ENCODE measurements at places on chromosomes 6 and 20.

DNA sequence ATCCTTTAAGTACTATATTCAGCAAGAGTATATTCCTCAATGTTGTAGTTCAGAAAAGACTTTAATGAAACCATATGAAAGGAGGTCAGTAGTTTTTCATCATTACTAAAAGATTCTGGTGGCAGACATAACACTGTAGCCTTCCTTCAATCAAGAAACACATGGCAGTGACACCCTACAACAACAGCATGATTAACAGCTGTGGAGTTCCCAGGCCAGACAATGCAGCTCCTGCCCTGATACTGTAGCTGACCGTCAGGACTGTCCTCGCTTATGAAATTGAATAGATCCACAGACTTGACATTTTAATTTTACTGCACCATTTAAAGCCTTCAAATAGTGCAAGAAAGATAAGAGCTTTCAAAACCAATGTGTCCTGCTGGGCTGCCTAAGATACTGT lies 43.6 kb downstream of the USP45 start:
- DNase-seq, result no peak

GRCh38 chr6:166408936-166409755 lies 26.4 kb upstream of the MPC1 start:
- DNase-seq, result no peak

DNA sequence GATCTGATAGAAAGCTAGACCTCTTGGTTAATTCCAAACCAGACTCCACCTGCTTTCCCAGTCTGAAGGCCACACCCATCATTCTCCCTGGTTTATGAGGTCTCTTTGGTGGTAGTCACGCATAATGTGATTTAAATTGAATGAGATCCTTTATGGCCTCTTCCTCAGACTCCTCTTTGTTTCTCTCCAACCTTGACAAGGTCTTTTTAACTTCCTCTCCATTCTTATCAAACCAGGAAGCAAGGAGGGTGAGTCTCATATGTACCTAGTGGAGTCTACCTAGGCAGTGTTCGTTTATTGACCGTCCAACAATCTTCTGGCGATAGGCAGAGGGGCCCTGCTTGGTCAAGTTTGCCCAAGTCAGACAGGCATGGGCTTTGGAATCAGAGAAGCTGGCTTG lies 184.2 kb upstream of the LAMP5 start:
- DNase-seq, result peak; percentile 30

- DNase-seq, result no peak
These were observed 22.3 kb downstream of the ELOVL5 start for GRCh38 chr6:53326372-53327016.

GRCh38 chr6:27889275-27889627 lies 22.9 kb downstream of the OR2B2 start:
- no peak for DNase-seq

GRCh38 chr6:73104921-73105320 lies 120.4 kb downstream of the KHDC1L start:
- DNase-seq, result no peak

- DNase-seq, result peak; percentile 12
These were observed 4.0 kb downstream of the VARS1 start for GRCh38 chr6:31791324-31792089.

DNA sequence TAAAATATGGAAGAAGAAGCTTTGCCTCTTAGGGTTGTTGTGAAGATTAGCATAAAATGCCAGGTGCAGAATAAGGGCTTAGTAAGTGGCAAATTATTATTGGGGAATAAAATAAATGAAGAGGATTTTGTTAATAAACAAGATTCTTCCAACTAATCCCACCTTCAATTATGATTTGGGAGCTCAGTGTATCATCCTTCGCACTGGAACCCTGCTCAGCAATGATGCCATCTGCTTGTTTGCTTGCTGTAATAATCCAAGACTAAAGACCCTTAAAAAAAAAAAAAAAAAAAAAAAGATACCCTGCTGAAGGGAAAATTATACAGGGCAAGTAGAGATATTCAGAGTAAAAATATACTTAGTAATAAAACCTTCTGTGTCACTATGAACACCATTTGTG lies 62.0 kb upstream of the RREB1 start:
- DNase-seq, result no peak

GRCh38 chr6:4017834-4018170 lies 61.1 kb downstream of the FAM217A start:
- DNase-seq, result peak; percentile 74

DNA sequence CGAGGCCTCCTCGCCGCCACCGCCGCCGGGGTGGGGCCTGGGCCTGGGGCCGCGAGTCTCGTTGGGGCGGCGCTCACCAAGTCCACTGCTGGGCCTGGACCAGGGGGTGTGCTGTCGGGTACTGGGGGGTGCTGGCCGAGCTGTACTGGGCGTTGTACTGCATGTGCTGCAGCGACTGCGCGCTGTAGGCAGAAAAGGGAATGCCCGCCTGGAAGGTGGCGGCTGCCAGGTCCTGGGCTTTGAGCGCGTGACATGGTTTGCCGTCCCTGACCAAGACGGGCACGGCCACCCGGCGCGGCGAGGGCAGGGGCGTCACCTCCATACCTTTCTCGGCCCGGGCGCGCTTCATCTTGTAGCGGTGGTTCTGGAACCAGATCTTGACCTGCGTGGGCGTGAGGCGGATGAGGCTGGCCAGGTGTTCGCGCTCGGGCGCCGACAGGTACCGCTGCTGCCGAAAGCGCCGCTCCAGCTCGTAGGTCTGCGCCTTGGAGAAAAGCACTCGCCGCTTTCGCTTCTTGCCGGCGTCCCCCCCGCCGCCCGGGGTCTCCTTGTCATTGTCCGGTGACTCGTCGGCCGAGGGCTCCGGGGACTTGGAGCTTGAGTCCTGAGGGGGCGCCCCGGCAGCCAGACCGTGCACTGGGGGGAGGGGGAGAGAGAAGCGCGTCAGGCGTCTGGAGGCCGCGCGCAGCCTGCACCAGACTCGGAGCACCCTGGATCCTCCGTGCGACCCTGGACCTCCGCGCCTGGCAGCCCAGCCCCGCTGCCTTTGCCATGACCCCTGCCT lies 1.8 kb downstream of the NKX2-2 start:
- DNase-seq, result no peak

DNA sequence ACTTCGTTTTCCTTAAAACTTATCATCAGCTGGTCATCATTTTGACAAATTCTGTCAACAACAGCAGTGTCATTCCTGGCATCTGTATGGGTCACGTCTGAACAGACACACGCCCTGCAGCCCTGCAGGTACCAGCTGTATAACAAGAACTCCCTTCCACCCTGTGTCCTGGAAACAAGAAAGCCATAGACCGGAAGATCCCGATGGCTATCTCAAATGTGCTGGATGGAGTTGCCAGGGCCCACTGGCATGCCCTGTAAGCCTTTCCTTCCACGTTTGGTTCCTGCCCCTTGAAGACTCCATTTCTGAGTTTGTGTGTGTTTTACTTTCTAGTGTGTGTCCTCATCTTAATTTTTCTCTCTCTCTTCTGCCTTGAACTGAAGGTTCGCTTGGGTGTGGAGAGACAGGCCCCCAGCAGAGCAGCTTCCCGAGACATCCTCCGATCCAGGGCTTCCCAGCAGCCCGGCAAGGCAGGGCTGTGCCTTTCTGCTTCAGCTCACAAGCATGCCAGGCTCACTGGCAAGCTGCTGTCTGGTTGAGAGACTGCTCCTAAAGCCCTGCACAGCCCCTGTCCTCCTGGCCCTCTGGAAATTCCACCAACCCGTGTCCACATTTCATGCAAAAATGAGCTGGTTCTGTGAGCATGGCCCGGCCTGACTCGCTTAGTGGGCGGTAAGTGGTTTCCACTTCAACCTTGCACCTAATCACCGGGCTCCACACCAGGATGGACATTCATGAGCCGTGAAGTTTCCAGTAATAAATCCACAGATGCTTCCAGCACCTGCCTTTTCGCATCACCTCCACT lies 8.7 kb downstream of the GFRA4 start:
- DNase-seq, result no peak

GRCh38 chr6:150987371-150987828 lies 121.9 kb downstream of the MTHFD1L start:
- DNase-seq, result no peak

GRCh38 chr6:89410788-89411144 lies 1.3 kb downstream of the RRAGD start:
- no peak for DNase-seq

- no peak for DNase-seq
These were observed 104.9 kb downstream of the SLX4IP start for GRCh38 chr20:10539818-10540553.

GRCh38 chr20:22447447-22447778 lies 137.0 kb downstream of the FOXA2 start:
- no peak for DNase-seq

GRCh38 chr6:41818271-41819054 lies 31.0 kb downstream of the TOMM6 start:
- no peak for DNase-seq

DNA sequence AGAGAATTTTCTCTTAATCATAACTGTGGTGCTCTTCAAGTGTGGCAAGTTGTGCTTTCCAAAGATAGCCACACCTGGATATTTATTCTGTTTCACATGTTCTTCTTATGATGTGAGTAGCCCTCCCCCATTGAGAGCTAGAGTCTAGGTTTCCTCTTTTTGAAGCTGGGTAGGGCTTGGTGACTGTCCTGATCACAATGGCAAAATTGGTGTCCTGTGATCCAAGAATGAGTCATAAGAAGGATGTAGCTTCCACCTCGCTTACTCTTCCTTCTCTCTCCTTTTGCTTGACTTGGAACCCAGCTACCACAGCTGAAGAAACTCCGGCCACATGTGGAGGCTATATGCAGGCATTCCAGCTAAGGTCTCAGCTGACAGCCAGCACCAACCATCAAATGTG lies 7.4 kb upstream of the IGF2R start:
- no peak for DNase-seq

DNA sequence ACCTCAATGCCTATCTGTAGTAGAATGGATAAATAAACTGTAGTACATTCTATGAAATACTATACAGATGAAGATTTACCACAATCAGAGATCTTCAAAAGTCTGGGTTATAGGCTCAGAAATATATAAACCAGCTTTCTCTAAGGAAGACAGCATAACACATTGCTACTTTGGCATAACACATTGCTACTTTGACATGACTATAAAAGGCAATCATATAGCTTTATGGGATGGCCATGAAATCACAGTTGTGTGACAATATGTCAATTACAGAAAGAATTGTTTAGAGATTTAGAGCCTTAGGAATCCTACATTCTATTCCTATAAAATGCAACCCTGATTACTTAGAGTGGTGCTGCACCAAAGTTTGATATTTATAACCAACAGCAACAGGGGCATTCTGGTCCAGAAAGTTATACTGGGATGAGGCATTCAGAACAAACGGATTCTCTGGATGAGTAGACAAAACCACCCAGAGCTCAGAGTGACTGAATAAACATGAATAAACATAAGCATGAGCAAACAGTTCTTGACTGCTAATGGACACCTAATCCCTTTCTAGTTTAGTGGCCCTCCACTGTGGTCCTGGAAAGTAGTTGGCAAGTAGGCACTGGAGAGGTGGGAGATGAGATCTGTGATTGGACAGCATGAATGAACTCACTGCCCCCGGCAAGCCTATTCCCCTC lies 12.0 kb downstream of the TTI1 start:
- DNase-seq, result no peak

- DNase-seq, result no peak
These were observed 29.9 kb downstream of the NFATC2 start for GRCh38 chr20:51512645-51513044.

- no peak for DNase-seq
These were observed 1847.3 kb upstream of the DEFB115 start for GRCh38 chr20:29409833-29410805.

- DNase-seq, result no peak
These were observed 30.9 kb upstream of the ERVFRD-1 start for GRCh38 chr6:11142296-11143027.

DNA sequence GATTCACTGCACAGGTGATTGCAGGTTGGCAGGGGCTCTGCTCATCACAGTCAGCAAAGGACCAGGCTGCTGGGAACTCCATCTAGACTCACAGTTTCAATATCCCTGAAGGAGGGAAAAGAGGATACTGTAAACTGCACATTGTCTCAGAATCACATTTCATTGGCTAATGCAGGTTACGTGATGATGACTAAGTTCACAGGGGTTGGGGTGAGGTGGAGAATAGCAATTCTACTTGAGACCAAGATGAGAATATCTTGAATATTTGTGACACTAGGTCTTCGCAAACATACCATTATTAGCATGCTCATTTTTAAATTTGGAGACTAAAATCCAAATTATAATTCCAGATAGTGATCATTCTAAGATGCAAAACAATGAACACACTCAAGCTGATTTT lies 208.5 kb upstream of the CITED2 start:
- DNase-seq, result no peak

DNA sequence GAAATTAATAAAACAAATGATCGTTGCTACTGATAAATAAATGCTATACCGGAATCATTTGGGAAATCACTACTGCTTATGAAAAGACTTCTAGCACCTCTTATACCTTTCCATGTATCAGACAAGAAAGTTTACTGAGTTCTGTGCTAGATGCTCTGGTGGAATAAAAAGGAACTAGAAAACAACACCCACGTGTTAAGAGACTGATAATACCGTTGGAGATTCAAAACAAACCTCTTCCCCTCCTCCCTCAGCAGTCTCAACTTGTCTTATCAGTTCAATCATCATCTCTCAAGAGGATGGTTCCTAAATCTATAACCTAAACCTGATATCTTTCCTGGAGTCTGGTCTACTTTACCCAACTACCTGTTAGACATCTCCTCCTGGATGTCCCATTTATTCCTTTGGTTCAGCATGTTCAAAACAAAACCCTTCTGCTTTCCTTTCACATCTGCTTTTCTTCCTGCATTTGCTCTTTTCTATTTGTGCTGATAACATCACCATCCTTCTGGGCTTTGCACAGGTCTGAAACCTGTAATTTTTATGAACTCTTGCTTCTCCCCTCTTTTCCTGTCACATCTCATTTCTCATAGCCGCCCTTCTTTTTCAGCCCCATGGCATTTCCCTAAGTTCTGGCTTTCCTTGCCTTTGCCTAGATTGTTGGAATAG lies 122.2 kb downstream of the COL19A1 start:
- no peak for DNase-seq

GRCh38 chr6:127436578-127437110 lies 22.5 kb downstream of the KIAA0408 start:
- no peak for DNase-seq

- DNase-seq, result no peak
These were observed 151.5 kb upstream of the LRFN2 start for GRCh38 chr6:40738551-40739193.

- no peak for DNase-seq
These were observed 93.6 kb downstream of the MYB start for GRCh38 chr6:135274561-135275293.

GRCh38 chr6:159620947-159621346 lies 72.1 kb downstream of the SOD2 start:
- DNase-seq, result no peak

GRCh38 chr6:124869416-124869815 lies 92.8 kb upstream of the RNF217 start:
- no peak for DNase-seq

All from NCI-H748 treated with DMSO at 0.1 percent for 48 hours (cell line).